GM20000 (cell line): ENCODE measurements at places on chromosomes 12 and 14.

DNA sequence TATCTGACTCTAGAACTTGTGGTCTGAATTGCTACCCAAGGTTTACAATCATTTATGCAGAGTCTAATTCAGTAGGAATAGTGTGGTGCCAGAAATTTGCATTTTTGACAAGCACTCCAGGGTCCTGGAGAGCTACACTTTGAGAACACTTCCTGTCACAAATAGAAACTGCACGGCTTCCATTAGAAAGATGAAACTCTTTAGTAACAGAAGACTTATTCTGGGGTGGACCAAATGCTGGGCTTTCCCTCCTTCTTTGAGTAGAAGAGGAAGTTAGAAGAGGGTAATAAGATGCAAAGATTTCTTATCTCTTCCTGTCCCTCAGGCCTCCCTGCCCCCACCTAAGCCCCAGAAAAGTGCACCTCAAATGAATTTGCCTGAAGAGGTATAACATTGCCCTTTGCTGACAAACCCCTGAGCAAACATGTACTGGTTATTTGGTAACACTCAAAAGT lies 28.4 kb downstream of the DGLUCY start:
- DNase-seq, result peak; percentile 76

- no peak for DNase-seq
Measured at GRCh38 chr14:95464514-95464913, 51.9 kb downstream of the SYNE3 start.

DNA sequence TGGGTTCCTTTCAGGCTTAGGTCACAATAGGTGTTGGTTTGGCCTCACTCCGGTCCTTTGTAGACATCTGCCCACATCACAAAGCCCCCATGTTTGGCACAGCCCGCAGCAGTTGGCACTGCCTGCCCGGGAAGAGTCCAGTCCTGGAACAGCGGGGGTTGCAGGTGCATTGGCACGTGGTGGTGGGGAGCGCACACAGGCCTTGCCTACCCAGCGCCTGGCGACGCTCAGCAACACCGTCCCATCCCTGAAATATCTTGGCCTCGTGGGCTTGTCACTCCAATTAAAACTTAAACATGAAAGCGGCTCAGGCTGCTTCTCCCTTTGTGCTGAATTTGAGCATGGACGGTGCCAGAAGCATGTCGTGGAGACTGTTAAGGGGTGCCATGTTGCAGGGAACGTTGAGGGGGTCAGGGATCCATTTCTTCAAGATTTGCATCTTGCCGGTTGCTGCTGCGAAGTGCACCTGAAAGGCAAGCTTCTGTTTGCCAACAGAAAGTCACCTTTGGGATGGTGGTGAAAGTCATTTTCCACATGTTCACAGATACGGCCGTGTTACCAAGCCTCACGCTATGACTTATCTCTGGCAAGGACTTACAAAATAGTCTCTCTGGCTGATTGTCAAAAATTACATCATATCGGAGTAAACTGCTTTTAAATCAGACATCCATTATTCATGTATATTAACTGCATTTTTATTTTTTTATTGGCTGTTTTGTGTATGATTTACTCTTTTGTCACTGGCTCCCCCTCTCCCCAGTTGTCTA lies 91.5 kb downstream of the FBXW8 start:
- no peak for DNase-seq

DNA sequence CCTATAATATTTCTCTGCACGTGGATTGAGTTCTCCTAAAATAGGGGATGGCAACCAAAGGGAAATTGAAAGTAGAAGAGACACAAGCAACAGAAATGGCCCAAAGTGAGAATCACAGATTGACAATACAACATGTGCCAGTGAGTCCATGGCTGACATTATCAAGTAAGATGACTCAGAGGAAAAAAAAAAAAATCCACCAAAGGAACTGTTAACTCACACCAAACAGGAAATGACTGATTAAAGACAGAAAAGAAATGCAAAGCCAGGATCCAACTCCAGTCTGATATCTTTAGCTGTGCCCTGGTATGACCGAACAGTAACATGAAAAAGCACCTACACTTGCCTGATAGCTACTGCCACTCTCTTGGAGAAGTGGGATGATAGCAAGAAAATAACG lies 485.0 kb downstream of the PRKD1 start:
- no peak for DNase-seq

- DNase-seq, result no peak
Measured at GRCh38 chr14:93329965-93330608, 2.7 kb downstream of the BTBD7 start.

GRCh38 chr14:32608857-32609256 lies 279.8 kb downstream of the AKAP6 start:
- DNase-seq, result no peak

GRCh38 chr14:76373456-76373855 lies 2.5 kb upstream of the ESRRB start:
- no peak for DNase-seq

- DNase-seq, result no peak
Measured at GRCh38 chr12:1288333-1288732, 297.3 kb downstream of the ERC1 start.

GRCh38 chr12:70052476-70052875 lies 190.8 kb upstream of the CNOT2 start:
- no peak for DNase-seq

DNA sequence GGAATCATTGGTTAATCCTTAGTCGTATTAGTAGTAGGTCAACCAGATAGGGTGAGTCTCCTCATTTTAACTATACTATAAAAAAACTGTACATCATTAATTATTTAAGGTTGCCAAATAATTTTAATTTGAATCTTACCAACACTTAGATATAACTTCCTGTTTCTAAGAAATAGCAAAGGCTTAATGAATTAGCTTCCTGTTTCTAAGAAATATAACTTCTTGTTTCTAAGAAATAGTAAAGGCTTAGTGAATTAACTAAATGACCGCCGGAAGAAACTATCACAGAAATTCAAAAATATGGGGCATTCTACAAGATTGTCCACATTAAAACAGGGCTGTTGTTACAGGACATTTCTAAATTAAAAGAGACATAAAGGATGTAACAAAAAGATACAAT lies 392.9 kb upstream of the FOXG1 start:
- DNase-seq, result no peak

GRCh38 chr12:51746416-51746815 lies 102.1 kb downstream of the FIGNL2 start:
- no peak for DNase-seq

GRCh38 chr12:130970165-130970907 lies 16.6 kb downstream of the ADGRD1 start:
- peak; percentile 40 for DNase-seq

DNA sequence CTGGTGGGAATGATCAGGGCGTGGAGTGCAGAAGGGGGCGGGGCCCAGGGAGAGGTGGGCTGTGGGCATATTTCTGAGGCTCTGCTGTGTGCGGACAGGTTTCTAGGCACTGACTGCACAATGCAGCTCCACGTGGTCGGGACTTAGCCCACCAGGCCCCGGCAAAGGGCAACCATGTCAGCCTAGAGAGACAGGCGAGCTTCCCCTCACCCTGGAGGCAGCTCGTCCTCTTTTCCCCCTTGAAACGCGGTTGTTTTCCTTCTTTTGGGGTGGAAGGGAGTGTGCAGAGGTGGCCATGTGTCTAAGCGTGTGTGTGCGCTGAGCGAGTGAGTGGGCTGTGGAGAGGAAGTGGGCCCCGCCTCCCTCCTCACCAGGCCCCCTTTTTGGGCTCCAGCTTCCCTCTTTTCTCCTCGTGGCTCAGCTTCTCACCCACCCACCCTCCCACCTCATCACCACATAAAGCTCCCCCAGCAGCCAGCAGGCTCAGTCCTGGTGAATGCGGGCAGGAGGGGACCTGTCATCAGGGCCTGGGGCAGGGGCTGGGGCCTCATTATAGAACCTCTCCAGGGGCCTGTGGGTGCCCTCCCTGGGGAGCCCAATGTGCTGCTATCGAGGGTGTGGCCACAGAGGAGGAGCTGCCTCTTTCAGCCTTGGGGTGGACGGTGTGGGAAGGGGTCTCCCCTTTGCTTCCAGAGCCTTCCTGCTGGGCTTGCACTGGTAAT lies 22.0 kb downstream of the LRTM2 start:
- no peak for DNase-seq

DNA sequence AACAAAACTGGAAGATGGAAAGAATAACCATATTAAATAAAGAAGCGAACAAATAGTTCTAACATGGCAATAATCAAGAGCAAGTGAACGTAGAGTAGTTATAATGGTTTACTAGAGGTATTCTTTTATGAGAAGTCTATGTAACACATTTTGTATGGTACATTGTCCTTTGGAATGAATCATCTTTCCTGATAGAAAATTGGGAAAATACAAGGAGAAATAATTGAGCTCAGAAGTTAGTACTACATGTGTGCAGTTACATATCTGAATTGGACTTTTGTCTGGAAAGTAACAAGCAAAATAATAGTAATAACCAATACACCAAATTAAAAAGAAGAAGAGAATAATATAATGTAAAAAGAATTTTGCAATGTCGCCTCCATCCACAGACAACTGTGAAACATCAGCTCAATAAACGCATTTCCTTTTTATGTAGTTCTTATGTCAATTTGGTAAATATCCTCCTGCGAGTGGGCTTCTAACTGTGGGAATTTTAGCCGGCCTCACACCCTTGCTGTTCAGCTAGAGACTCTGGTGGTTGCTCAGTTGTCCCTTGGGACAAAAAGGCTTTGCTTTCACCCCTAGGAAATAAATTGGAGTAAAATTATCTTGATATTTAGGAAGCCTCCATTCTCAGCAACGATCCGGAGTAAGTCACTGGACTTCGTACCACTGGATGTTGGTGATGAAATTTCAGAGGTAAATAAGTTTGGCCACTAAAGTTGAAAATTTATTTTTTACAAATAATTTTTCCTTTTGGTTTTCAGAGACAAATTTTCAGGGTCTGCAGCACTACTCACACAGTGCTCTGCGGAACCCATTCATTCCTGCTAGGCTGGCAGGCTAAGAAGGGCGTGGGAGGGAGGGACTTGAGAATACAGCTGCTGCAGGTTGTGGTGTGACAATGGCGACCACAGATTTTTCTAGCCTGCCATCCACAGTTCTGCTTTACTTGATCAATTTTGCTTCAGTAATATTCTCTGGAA lies 1.1 kb upstream of the TUBA1A start:
- DNase-seq, result no peak

DNA sequence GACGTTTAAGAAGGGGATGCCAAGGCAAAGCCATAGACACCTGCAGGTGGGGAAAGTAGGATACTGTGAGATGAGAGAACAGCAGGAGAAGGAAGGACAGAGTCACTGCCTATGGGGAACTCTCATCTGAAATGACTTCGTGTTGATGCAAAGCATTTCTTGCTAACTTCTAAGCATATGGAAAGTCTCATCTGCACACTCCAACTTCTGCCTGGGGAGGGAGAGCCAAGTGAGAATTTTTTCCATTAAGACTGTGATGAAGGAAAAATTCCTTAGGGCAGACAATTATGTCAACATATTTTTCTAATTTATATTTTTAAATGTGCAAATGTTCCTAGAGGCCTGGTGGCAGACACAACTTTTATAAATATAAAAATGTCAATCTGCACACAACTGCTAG lies 115.3 kb downstream of the IPO8 start:
- DNase-seq, result no peak

DNA sequence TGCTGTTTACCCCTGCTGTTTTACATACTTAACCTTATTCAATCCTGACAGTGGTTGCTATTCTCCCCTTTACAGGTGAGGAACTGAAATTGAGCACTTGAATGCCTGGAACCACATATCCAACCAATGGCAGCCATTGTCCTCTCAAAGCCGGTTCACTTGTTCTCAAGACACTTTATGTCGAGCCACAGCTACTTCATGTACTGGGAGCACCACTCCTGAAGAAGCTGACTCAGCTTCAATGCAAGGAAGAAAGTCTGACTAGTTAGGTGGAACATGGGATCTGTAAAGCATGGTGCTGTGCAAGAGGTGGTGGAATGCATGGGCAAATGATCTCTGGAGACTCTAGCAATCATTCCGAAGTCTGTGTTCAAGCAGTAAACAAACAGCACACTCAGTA lies 113.9 kb upstream of the CPM start:
- DNase-seq, result no peak

DNA sequence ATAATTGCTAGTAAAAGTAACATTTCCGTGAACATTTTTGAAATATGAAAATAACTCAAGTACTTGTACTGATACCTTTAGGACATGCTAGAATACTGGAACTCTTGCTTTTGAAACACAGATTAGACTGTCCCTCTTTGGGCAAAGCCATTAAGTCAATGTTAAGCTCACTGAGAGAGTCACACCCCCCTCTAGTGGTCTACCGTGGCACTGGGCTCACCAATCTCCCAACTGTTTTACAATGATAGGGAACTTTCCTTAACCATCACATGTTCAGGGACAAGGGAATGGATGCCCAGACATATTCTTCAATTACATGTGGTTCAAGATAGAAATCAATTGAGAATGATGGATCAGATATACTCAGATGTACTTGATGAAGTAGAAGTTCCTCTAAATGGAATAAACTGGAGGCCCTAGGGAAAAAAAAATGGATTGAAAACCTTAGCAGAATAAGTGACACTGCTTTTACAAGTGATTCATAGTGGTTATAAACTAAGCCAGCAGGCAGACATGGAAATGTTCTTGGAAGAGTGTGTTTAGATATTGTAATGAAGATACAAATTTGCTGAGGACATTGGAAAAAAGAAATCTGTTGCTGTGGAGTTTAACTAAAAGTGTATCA lies 17.8 kb downstream of the NANOG start:
- peak; percentile 73 for DNase-seq

DNA sequence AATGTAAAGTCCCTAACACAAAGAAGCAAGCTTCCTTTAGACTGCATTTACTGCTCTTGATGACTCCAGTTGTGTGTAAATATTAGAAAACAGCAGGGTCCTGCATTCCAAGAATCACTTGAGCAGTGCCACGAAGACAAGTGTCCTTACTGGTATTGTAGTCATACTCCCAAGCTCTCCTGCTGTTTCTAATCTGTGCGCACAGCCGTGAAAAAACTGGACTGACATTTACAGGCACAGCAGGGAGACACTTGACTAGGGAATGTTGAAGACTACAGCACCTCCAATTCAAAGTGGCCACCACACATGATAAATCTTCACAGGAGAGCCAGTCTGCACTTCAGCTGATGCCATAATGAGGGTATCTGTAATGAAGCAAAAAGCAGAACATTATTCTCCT lies 91.4 kb downstream of the VRK1 start:
- no peak for DNase-seq

GRCh38 chr14:75273272-75274049 lies 5.2 kb upstream of the FOS start:
- DNase-seq, result no peak

GRCh38 chr14:68669603-68670358 lies 123.1 kb downstream of the ZFP36L1 start:
- no peak for DNase-seq

GRCh38 chr14:52244328-52244727 lies 23.2 kb upstream of the PTGDR start:
- no peak for DNase-seq

DNA sequence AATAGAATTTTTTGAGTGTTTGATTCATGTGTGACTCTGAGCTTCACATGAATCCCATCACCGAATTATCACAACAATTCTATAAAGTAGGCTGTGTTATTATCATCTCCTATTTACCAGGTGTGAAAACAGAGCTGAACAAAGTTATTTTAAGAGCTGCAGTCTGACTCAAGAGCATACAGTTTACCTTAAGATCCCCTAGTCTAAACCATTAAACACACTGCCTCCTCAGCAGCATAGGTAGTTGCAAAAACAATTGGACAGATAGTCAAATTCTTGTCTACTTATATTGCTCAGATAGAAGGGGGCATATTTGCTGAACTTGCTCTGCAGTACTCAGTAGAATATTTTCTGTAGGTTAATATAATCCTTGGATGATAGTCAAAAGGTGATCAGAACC lies 219.8 kb upstream of the ATP2B1 start:
- no peak for DNase-seq
